GM18507 (cell line): ENCODE measurements at places on chromosomes 3 and 15.

- DNase-seq, result no peak
These were observed 342.1 kb downstream of the OCA2 start for GRCh38 chr15:27757052-27757451.

DNA sequence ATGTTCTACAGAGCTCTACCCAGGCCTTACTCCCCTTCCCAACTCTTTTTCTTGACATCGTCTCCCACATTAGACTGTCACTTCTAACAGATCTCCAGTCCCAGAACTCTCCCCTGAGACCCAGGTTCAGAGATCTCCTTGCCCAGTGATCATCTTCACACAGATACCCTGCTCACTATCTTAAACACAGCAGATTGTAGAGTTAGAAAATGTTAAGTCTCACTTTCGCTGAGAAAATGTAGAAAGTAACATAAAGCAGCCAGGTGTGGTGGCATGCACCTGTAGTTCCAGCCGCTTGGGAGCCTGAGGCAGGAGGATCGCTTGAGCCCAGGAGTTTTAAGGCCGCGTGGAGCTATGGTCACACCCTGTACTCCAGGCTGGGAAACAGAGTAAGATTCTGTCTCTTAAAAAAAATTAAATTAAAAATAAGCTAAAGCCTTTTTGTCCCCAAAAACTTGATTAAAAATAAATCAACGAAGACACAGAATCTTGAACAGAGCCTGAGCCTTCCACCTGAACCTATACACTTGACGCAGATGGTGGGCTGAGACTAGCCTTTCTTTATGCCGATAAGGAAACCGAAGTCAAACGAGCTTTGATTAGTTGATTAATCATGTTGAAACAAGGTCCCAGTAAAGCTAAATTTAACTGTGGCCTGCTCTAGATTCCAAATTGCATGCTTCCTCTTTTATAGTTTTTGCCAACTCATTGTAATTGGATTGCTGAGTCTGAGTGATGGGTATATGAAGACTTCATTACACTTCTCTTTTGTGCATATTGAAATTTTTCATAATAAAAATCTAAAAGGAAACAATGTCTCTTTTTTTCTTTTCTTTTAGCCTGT lies 31.3 kb upstream of the BLM start:
- DNase-seq, result no peak

- DNase-seq, result no peak
These were observed 56.4 kb upstream of the ETV5 start for GRCh38 chr3:186165331-186165730.

DNA sequence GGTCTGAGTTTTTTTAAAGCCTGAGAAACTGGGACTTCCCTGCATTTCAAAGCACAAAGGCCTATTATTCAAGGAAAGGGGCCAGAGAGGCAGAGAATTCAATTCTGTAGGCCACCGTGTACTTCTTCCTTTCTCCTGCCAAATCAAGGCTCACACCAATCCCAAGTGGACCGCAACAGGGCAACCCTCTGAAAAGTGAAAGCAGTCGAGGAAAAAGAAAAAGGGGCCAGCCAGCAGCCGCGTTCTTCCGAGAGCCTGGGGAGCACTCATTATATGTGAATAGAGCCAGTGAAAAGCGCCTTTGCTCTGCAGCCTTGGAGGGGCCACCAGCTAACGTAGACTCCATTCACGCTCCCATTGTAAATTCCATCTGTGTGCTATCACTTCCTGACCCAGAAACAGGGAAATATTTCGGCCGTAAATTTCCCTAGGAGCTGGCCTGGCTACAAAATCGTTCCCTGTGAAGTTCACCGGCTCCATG lies 45.9 kb upstream of the THUMPD3 start:
- no peak for DNase-seq

DNA sequence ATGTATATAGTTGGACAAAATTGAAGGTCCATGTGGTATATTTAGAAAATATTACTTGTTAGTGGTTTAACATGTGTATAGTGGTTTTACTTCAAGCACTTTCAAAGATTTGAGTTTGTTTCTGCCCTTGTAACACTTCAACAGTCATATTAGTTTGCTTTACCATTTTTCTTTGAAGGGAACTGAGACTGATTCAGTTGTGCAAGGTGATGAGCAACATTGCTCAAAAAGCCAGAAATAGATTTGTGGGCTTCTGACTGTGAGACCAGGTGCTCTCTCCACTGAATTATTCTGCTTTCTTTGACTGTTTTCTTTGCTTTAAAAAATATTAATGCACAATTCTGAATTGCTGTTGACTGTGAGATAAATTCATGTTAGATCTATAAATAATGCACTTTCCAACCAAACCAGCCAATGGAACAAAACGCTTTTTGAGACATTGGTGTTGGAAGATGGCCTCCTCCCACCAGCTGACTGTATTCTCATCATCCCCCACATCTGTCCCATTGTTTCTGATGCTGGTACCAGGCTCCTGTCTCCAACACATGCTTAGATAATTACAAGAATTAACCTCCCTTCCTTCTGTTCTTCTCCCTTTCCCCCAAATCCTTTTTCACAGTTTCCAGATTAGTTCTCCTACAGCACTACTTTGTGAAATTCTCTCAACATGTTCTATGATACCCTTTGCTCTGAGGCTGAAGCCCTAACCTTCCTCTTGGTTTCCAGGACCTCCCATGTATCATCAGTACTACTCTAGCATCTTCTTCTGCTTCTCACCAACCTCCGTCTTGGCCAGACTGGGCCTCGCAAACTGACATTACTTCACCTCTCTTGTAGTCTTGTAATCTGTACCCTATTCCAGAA lies 27.9 kb downstream of the PLCL2 start:
- no peak for DNase-seq

- DNase-seq, result no peak
These were observed 105.4 kb upstream of the ANKRD28 start for GRCh38 chr3:15903164-15903563.

GRCh38 chr15:77603611-77604336 lies 28.9 kb downstream of the LINGO1 start:
- no peak for DNase-seq

DNA sequence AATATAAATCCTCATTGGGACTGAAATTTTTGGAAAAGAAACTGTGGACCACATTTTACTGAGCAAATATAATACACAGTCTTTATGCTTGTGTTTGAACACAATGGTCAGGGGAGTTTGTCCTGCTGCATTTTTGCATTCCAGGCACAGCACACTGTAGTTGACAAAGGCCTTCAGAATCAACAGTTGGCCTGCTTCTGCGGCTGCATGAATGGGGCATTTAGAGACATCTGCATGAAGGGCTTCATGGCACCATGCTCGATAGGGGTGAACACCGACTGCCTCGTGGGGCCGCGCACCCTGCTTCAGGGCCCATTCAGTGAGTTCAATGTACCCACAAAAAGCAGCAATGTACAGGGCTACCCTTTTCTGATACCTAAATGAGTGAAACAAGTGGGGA lies 15.4 kb upstream of the COMMD2 start:
- DNase-seq, result no peak

DNA sequence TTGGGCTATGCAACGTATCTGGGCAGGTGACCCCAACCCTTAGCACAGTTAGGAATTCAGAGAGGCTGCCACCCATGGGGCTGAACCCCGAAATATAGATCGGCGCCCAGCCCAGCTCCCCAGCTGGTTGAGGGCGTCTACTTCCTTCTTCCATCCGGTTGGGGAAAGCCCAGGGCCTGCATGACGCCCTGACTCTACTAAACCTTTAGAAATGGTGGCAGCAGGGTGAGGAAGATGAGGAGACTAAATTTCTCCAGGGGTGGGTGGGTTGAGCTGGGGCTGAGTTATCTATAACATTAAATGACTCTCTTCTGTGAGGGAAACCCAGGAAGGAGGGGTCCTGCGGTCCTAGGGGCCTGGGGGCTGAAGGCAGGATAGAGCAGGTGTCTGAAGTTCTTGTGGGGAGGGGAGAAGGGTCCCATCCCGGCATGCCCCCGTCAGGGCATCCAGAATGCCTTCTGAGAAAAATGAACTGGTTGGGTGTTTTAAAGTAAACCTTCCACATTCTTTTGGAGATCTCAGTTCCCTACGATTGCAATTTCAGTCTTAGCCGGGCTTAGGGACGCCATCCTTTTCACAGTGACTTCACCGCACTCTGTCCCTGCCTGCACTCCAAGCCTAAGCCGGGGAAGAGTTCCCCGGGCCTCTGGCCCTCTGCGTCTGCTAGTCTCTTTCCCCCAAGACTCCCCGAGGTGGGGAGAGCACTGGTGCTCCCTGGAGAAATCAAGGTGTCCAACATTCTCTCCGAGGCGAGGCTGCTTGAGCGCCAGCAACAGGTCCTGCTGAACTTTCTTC lies 28.5 kb downstream of the NR2F2 start:
- no peak for DNase-seq

DNA sequence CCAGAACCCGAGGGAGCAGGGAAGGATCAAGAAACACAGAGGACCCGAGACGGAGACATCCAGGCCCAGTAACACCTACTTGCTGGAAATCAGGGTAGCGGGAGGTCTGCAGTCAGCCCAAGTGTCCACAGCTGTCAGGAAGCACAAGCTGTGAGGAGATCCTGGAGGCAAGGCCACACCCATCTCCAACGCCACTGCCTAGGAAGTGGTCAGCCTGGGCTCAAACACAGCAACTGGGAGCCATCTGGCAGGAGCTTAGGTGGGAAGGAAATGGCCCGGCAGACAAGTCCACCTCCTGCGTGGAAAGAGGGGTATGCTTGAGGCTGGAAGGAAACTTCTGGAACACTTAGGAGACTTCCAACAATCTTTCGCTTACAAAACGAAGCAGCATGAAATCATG lies 407.1 kb downstream of the VPS13C start:
- DNase-seq, result no peak

GRCh38 chr15:74318376-74319137 lies 48.9 kb downstream of the CYP11A1 start:
- DNase-seq, result no peak

GRCh38 chr3:124243177-124243859 lies 251.4 kb upstream of the ROPN1 start:
- no peak for DNase-seq

GRCh38 chr15:64717130-64717529 lies 58.3 kb downstream of the RBPMS2 start:
- DNase-seq, result no peak

GRCh38 chr15:62564886-62565633 lies 400.0 kb upstream of the C2CD4B start:
- DNase-seq, result no peak

- no peak for DNase-seq
These were observed 55.9 kb upstream of the PHLDB2 start for GRCh38 chr3:111803123-111803593.

GRCh38 chr3:56192001-56192400 lies 276.3 kb downstream of the ERC2 start:
- no peak for DNase-seq

DNA sequence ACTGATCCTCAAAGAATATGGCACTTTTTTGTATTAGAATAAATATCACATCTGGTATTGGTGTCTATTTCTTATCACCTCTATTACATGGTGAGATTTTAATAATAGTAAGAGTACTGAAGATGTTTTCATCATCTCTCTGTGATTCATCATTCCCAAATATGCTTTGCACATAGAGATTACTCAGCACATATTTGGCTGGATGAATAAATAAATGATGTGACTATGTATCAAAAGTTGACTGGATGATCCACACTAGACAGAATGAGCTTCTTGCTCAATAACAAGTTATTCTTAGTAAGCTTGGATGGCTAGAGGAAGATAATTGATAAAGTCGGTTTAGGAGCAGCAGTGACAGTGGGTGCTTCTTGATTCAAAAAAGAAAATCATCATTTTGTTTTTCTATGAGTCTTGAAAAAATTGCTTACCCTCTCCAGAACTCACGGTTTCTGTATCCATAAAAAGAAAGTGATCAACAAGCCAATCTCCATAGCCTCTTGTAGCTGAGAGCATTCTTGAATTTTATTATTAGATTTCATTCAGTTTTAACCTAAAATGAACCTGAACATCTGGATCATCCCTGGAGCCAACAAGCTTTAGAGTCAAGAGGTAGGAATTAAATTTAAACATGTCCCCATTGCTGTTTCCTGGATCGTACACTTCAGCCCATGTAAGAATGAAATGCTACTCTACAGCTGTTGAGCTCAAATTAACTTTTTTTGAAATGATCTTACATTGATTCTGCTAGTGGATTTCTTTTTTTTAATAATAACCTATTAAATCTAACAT lies 104.8 kb upstream of the OSTN start:
- DNase-seq, result no peak
